ENCODE measurements at places on chromosomes 6 and 20. TPM values are rescaled to one million over a fixed set of nuclear protein-coding genes. Genes with fewer than 3 reads are reported as not detected.

DNA sequence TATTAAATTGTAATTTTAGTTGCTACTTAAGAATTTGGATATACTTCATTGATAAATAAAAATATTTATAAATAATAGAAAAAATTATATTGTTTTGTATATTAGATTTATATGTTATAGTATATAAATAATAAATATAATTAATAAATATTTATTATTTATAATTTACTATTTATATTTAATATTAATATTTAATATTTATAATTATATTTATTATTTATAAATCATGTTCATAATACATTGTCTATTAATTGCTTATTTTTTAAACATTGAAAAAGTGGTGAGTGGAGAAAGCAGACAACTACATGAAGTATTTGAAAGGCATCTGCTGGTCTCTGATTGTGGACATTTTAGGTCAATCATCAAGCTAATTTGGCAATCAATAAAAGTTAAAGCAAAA is 464.5 kb downstream of the MMUT start:
- DNase-seq: no peak

The HLA-DMB gene
- 1.4 TPM for polyA plus RNA-seq

The NT5DC1 gene
- 22.5 TPM for polyA plus RNA-seq

The UBE2C gene
- polyA plus RNA-seq: 698 TPM

The RBM38 gene
- polyA plus RNA-seq: 32.6 TPM

The FUT9 gene
- polyA plus RNA-seq: 2.1 TPM
